Ascending aorta (tissue), 2 donors: ENCODE measurements at places on chromosomes 12 and 14. TPM values are rescaled to one million over a fixed set of nuclear protein-coding genes. Genes with fewer than 3 reads are reported as not detected.

DNA sequence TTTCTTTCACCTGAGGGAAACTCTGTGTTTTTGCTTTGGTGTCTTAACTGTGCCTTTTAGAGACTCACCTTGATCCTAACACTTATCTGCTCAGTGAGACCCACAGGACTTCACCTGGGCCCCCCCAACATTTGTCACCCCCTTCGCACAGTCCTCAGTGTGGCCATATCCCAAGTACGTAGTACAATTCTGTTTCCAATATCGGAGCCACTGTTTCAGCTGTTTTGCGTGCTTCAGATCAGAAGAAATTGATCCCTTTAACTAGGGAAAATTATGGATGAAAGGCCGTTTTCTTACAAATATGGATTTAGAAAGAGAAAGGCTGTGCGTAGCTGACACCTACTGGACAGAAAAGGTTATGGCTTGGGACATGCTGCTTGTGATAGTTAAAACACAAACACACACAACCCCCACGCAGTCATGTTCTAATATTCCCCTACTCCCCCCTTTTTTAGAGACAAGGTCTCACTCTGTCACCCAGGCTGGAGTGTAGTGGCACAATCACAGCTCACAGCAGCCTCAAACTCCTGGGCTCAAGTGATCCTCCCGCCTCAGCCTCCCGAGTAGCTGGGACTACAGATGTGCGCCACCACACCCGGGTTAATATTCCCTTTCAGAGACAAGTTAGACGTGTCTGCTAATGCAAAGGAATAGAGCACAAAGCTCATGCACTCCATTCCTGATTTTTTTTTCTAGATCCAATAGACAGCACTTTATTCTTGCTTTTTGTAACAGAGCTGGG is 3.6 kb upstream of the SLC7A8 start:
- no peaks in the 10 kb centered on the region for H3K36me3 ChIP-seq
- no peaks in the 10 kb centered on the region for H3K4me1 ChIP-seq
- no peak overlapping the region for H3K27ac ChIP-seq
- H3K27me3 ChIP-seq, result no peaks in the 10 kb centered on the region
- no peak overlapping the region for H3K4me3 ChIP-seq

DNA sequence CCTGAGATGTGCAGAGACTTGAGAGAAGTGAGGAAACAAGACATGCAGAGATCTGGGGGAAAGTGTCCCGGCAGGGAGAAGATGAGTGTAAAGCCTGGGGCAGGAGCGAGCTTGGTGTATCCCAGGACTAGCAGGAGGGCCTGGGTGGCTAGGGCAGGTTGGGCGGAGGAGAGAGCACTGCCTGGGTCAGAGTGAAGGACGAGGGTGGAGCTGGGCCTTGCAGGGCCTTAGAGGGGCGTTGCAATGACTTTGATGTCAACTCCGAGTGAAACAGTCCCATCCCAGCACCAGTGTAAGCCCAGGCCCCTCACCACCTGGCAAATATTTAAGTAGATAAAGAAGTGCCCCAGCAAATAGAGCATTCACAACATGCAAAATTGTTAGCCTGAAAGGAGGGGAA is 24.2 kb upstream of the RFLNA start:
- H3K4me1 ChIP-seq, result no peaks in the 10 kb centered on the region
- H3K27ac ChIP-seq, result no peak overlapping the region
- H3K4me3 ChIP-seq, result no peak overlapping the region
- no peaks in the 10 kb centered on the region for H3K27me3 ChIP-seq
- H3K36me3 ChIP-seq, result no peaks in the 10 kb centered on the region
- no peak for DNase-seq

DNA sequence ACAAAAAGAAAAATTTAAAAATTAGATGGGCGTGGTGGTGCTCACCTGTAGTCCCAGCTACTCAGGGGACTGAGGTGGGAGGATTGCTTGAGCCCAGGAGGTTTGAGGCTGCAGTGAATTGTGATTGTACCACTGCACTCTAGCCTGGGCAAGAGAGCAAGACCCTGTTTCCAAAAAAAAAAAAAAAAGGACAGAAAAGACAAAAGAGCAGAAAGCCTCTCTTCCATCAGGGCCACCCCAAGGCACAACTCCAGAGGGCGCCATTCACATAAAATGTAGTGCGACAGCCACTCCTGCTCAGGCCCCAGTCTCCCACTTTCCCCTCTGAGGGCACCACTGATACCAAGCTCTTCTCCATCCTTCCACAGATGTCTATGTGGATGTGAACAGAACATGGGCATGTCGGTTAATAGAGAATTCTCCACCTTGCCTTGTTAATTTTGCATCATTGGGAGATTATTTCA is 41.8 kb downstream of the DGLUCY start:
- H3K27me3 ChIP-seq, result no peaks in the 10 kb centered on the region

DNA sequence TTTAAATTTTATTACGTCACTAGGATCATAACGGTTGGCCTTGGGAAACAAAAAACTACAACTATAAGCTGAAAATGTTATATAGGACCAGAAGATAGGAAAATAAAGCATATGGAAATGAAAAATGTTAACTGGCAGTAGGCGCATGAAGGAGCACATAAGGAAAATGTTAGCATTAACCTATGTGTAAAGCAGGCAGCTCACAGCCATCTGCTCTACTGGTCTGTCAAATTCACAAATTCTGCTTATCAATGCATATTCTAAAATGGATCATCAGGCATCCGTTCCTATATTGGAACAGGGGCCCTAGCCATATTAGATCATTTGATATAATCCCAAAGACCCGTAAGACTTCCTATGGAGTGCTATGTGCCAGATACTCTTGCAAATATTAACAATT is 263.9 kb downstream of the MDGA2 start:
- H3K27me3 ChIP-seq, result no peaks in the 10 kb centered on the region
- H3K4me1 ChIP-seq, result no peaks in the 10 kb centered on the region
- no peak overlapping the region for H3K4me3 ChIP-seq
- DNase-seq, result no peak
- H3K27ac ChIP-seq, result no peak overlapping the region

- no peak overlapping the region for H3K27ac ChIP-seq
- H3K4me1 ChIP-seq, result no peaks in the 10 kb centered on the region
- H3K27me3 ChIP-seq, result no peaks in the 10 kb centered on the region
- H3K36me3 ChIP-seq, result no peaks in the 10 kb centered on the region
- no peak overlapping the region for H3K4me3 ChIP-seq
These were observed 237.5 kb upstream of the HMGA2 start for GRCh38 chr12:65586796-65587195.

The CPNE8 gene
- total RNA-seq, result 18.6 TPM

The TEAD4 gene
- total RNA-seq, result 76.1 TPM

The TMEM63C gene
- total RNA-seq, result 0.11 TPM
